ENCODE measurements at places on chromosomes 12 and 14. TPM values are rescaled to one million over a fixed set of nuclear protein-coding genes. Genes with fewer than 3 reads are reported as not detected.

DNA sequence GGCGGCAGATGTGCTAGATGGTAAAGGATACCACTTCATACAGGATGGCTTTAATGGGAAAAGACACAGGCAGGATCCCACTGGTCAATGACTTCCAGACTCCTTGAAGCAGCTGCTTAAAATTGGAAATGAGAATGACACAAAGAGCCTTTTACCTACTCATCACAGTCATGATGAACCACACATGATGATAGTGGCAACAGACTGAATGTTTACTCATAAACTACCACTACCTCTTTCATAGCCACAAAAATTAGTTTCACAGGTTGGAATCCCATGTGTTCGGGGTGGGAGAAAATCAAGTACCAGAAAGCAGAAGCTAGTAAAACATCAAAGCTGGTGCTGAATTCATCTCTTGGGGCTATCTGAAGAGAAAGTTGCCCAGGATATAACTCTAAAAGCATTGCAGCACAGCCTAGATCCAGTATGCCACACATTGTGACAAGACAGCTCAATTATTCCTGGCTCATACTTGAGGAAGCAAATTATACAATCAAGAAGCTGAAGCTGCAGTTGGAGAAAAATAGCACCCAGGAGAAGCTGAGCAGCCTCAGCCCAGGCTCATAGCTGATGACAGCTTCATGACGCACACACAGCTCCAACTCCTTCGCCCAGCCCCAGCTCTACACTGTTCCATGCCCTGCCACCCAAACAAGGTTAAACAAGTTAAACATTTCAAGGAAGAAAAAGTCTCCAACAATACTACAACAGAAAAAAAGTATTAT lies 29.0 kb upstream of the C12orf50 start:
- DNase-seq: no peak

- no peak for DNase-seq
These were observed 57.3 kb downstream of the DAD1 start for GRCh38 chr14:22531451-22532344.

- DNase-seq: no peak
These were observed 773 bp downstream of the GMPR2 start for GRCh38 chr14:24233538-24233866.

DNA sequence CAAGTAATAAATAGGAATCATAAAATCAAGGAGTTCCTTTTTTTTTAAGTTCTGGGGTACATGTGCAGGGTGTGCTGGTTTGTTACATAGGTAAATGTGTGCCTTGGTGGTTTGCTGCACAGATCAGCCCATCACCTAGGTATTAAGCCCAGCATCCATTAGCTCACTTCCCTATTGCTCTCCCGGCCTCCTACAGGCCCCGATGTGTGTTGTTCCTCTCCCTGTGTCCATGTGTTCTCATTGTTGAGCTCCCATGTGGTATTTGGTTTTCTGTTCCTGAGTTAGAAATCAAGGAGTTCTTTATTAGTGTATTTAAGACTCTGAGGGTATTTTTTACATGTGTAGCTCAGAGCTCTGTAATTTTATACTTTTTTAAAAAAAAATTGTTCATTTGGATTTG lies 86.0 kb downstream of the SCFD1 start:
- no peak for DNase-seq

DNA sequence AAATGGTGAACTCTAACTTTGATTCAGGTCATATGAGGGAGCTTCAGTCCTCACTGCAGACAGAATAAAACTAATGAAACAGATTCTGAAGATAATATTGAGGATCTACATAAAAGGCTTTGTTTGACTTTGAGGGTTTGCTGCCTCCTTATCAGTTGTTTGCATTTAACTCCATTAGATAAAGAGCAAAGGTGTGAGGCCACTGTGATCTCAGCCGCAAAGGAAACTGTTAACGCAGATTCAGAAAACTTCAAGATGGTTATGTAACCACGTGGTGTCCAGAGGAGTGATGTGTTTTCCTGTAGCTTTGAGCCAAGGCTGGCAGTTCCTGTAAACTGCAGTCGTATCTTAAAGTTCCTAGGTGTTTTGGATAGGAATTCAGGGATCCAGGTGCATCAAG lies 67.8 kb downstream of the METTL25 start:
- DNase-seq: no peak

GRCh38 chr12:90621927-90622326 lies 333.0 kb downstream of the CCER1 start:
- no peak for DNase-seq

DNA sequence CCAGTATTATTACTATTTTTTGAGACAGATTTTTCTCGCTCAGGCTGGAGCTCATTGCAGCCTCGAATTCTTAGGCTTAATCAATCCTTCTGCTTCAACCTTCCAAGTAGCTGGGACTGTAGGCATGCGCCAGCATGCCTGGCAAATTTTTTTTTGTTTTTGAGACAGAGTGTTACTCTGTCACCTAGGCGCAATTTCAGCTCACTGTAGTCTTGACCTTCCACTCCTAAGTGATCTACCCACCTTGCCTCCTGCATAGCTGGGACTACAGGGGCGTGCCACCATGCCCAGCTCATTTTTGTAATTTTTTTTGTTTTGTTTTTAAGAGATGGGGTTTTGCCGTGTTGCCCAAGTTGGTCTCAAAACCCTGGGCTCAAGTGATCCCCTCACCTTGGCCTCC lies 15.2 kb downstream of the ERC1 start:
- no peak for DNase-seq

DNA sequence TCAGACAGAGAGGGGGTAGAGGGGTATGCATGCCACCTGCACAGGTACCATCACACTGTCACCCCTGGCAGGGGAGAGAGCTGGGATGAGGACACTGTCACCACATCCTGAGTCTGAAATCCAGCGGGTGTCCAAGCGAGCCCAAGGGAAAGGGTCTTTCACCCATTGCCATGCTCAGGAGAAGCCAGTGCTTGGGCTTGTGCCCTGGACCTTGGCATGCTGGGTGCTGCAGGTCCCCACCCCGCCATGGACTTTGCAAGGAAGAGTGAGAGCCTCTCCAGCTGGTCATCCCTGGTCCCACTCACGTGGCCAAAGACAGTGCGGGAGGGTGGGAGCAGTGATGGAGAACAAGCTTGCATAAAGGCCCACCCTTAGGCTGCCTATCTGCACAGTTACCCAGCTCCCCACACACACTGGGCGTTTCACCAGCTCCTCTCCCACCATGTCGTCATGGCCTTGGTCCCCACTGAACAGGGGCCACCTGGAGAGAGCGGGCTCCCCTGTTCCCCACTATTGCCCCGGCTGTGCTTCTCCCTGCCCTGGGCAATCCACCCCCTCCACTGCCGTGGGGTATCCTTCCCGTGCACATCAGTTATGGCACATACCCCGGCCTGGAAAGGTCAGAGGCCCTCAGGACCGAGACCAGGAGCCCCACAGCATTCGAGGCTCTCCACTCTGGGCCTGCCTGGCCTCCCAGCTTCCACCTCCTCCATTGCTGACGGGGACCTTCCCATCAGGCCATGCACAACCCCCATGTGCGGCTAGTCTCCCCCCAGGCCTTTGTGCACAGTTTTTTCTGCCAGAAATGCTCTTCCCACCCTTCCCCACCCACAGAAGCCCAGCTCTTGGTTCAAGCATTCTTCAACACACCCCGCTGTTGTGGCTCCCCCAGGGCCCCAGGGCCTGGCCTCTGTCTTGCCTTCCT lies 58.6 kb upstream of the BCL11B start:
- peak; percentile 51 for DNase-seq

- DNase-seq: peak; percentile 71
These were observed 9.2 kb upstream of the RILPL2 start for GRCh38 chr12:123445388-123446332.

- DNase-seq: no peak
These were observed 89.9 kb downstream of the FLRT2 start for GRCh38 chr14:85619851-85620250.

DNA sequence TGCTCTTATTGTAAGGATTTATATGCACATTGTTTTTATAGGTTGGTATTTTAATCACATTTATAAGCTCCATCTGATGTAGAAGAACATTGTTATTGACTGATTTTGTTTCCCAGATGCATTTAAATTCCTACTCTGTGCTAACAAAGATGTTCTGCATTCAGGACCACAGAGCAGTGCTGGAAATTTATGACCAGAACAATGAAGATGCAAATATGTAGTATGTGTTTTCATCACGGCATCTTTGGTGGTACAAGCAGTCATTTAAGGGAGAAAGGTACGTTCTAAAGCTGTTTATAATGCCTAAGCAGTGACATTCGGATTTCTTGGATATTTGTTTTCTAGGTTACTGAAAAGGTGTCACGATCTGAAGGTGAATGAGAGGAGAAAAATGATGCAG lies 66.5 kb downstream of the TRIM9 start:
- DNase-seq: no peak

GRCh38 chr12:76032043-76032981 lies 736 bp upstream of the PHLDA1 start:
- no peak for DNase-seq

DNA sequence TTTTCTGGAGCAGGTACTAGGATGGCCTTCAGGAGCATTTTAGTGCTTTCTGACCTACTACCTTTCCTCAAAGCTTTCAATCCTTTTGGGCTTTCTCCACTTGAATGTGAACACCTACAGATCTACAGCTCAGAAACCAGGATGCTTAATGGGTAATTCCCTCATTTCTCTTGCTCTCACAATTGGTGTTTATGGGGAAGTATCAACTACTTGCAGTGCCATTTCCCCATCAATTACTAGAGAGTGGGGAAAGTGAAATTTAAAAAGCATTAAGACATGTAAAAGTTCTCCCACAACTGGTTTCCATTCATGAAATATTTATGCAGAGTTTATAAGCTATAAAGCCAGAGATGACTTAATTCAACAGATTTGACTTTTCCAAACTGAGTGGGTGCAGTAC lies 2.1 kb upstream of the YY1 start:
- DNase-seq: no peak

- no peak for DNase-seq
These were observed 1.3 kb upstream of the ARHGAP5 start for GRCh38 chr14:32075672-32076277.

DNA sequence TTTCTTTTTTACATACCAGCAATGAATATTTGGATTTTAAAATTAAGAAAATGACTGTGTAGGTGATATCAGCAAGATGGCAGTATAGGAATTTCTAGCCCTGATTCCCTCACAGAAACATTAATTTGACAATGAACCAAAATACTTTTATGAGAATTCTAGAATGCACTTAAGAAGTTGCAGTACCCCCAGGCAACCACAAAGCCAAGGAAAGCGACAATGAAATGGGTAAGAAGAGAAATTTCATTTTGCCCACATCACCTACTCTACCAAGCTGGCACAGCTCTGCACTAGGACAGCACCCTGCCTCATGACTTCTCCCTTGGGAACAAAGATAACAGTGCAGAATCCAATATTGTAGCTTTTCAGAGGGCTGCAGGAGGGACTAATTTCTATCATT lies 6.6 kb downstream of the OR9K2 start:
- no peak for DNase-seq

- DNase-seq: no peak
These were observed 90.8 kb downstream of the BICD1 start for GRCh38 chr12:32197421-32197820.

GRCh38 chr12:14167005-14167628 lies 185.7 kb upstream of the GRIN2B start:
- DNase-seq: no peak

The IRAK4 gene
- 18.4 TPM for total RNA-seq

The GRIP1 gene
- 5.2 TPM for total RNA-seq

The C12orf50 gene
- total RNA-seq: not detected

The SMIM41 gene
- total RNA-seq: 6.1 TPM

The RHEBL1 gene
- 1.1 TPM for total RNA-seq

The SERPINA3 gene
- total RNA-seq: 36.4 TPM

The SLC38A4 gene
- 1.9 TPM for total RNA-seq

The CLEC2A gene
- not detected for total RNA-seq

The PRH2 gene
- not detected for total RNA-seq

The PPM1H gene
- 8.0 TPM for total RNA-seq

The SLC17A8 gene
- total RNA-seq: 0.14 TPM

The NUP107 gene
- 22.7 TPM for total RNA-seq

The ANO2 gene
- total RNA-seq: 36.8 TPM

The SERPINA1 gene
- total RNA-seq: 1,017 TPM

The TESPA1 gene
- total RNA-seq: 6.7 TPM

The RGS6 gene
- total RNA-seq: 2.6 TPM
